Mesothelial cell of epicardium (in vitro differentiated cells): ENCODE measurements at places on chromosomes 6 and 20. TPM values are rescaled to one million over a fixed set of nuclear protein-coding genes. Genes with fewer than 3 reads are reported as not detected.

Gene CDH4
- total RNA-seq = 1.1 to 1.7 TPM (median 1.6 TPM) in 3 replicates

- H3K36me3 ChIP-seq = peaks cover 2% of the 10 kb centered on the region
- no peak overlapping the region for H3K4me3 ChIP-seq
- H3K27me3 ChIP-seq = no peaks in the 10 kb centered on the region
Observed at GRCh38 chr6:96582436-96582835, 19.5 kb downstream of the FHL5 start.

GRCh38 chr6:162173466-162173865, 554.1 kb downstream of the PRKN start:
- no peaks in the 10 kb centered on the region for H3K36me3 ChIP-seq
- no peaks in the 10 kb centered on the region for H3K4me1 ChIP-seq
- no peak for DNase-seq
- H3K27ac ChIP-seq = no peak overlapping the region

Gene PACSIN1
- 3.3 to 4.5 TPM (median 3.6 TPM) in 3 replicates for total RNA-seq

Gene CLDN20
- total RNA-seq = not detected in 3 replicates

DNA sequence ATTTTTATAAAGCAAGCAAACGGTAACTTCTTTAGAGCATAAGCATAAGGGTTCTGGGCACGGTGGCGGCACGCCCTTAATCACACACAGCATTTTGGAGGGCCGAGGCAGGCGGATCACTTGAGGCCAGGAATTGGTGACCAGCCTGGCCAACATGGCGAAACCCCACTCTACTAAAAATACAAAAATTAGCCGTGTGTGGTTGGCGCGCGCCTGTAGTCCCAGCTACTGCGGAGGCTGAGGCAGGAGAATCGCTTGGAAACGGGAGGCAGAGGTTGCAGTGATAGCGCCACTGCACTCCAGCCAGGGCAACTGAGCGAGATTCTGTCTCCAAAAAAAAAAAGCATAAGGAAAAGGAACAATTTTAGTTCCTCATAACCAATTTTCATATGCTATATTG, 2.6 kb downstream of the SENP6 start:
- H3K27me3 ChIP-seq = no peaks in the 10 kb centered on the region
- H3K4me1 ChIP-seq = peaks cover 52% of the 10 kb centered on the region
- peaks cover 12% of the 10 kb centered on the region for H3K36me3 ChIP-seq
- peak overlapping the region; percentile 100 for H3K27ac ChIP-seq
- no peak for DNase-seq
- H3K4me3 ChIP-seq = peak overlapping the region; percentile 97

DNA sequence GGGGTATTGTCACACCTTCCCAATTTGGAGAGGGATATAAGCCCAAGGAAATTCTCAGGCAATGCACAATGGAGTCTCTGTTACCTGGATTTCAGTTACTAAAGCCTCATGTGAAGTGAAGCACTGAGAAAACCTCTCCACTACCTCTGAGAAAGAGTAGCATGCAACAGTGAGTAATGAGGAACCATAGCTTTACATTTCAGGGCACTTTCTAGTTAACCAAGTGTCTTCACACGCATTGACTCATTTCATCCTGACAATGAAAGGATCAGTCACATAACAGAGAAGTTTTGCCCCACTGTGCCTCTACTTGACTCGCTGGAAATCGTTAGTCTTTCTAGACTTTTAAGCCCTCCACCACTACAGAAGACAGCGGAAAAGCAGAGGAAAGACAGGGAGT, 86.2 kb upstream of the ARID1B start:
- no peaks in the 10 kb centered on the region for H3K27me3 ChIP-seq
- no peaks in the 10 kb centered on the region for H3K36me3 ChIP-seq
- H3K4me3 ChIP-seq = no peak overlapping the region
- peaks cover 6% of the 10 kb centered on the region for H3K4me1 ChIP-seq
- DNase-seq = no peak
- no peak overlapping the region for H3K27ac ChIP-seq

GRCh38 chr6:130118236-130118635, 99.9 kb downstream of the L3MBTL3 start:
- peaks cover 8% of the 10 kb centered on the region for H3K36me3 ChIP-seq
- no peak for DNase-seq
- H3K4me3 ChIP-seq = no peak overlapping the region
- H3K27ac ChIP-seq = no peak overlapping the region
- no peaks in the 10 kb centered on the region for H3K4me1 ChIP-seq
- no peaks in the 10 kb centered on the region for H3K27me3 ChIP-seq

Gene FILIP1
- total RNA-seq = 9.7 to 11.3 TPM (median 10.4 TPM) in 3 replicates

DNA sequence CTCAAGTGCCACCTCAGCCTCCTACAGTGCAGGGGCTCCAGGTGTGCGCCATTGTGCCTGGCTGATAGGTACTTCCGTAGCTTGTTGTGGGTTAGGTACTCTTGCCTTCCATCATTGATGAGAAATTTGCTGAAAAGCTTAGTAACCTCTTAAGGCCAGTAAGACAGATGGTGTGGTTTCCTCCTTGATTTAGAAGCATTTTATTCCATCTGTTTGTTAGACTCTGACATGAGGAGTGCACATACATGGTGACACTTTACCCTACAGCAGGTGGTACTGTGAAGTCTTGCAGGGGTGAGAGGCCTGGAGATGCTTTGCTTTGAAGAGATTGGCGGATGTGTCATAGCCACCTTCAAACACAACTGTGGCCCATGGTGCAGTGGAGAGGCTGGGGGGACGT, 14.8 kb upstream of the MTG2 start:
- H3K27me3 ChIP-seq = no peaks in the 10 kb centered on the region
- no peak for DNase-seq
- no peaks in the 10 kb centered on the region for H3K4me1 ChIP-seq
- H3K4me3 ChIP-seq = no peak overlapping the region

Gene HIVEP1
- 63.4 to 69.4 TPM (median 64.0 TPM) in 3 replicates for total RNA-seq

DNA sequence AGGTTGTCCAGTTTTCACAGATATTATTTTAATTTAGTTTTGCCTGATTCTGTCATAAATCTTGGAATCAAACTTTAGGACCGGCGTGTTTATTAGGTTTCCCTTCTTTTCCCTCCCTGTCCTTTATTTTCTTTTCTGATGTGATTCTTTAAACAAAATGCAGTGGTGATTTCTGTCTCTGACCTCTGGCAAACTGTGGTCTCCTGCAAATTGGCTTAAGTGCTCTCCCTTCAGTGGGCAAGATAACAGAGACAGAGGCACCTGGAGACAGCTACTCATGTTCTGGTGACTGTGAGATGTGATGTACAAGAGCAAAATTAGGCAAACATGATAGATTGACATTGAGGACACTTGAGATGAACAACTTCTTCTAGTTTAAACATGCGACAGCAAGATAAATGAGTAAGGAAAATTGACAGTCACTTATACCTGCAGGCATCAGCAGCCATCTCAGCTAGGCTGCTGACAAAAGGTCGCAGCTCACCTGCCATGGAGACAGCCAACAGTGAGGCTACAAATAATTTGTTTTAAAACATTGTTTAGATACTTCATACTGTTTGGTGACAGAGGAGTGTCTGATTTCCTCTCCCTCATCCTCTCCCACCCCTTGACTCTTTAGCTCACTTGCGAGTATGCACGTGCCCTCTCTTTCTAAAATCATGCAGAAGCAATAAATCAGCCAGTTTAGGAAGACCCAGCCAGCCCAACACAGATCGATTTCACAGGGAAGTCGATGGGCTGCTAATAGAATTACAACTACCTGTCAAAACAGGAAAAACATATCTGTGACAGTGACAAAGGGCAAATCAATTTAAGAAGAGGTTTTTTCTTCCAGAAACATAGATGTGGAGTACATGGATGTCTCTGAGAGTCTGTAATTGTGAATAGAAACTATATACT, 63.4 kb upstream of the MAP3K7 start:
- no peak for DNase-seq
- H3K4me3 ChIP-seq = no peak overlapping the region
- H3K27ac ChIP-seq = no peak overlapping the region
- H3K27me3 ChIP-seq = peaks cover 41% of the 10 kb centered on the region

Gene OR12D3
- total RNA-seq = not detected in 3 replicates

Gene CCDC28A
- total RNA-seq = 12.7 to 15.0 TPM (median 13.3 TPM) in 3 replicates

DNA sequence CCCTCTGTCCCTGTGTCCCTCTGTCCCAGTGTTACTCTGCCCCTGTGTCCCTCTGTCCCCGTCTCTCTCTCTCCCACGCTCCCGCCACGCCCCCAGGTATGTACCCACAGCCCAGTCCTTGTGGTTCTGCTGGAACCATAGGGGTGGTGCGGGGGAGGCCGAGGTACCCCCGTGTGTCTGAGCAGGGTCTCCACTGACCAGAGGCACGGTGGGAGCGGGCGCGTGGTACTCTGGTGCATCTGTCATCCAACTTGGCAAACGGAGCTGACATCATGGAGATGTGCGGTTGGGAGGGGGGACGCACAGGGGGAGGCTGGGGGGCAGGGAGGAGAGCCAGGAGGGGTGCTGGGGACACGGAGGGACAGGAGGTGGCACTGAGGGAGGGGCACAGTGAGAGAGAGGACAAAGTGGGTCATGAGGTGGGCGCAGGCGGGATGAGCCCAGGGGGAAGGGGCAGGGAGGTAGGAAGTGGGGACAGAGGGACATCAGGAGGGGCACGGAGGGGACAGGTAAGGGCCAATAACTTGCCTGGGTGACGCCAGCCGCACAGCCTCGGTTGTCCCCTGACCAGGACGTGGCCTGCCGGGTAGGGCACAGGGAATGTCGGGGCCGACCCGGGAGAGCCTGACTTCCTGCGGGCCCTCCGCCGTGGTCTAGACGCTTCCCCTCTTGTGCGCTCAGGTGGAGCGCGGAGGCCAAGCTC, 163.6 kb upstream of the PDE10A start:
- H3K4me1 ChIP-seq = no peaks in the 10 kb centered on the region
- no peak overlapping the region for H3K4me3 ChIP-seq
- no peak overlapping the region for H3K27ac ChIP-seq
- H3K36me3 ChIP-seq = no peaks in the 10 kb centered on the region
- H3K27me3 ChIP-seq = peaks cover 38% of the 10 kb centered on the region
- no peak for DNase-seq

- no peaks in the 10 kb centered on the region for H3K4me1 ChIP-seq
- H3K4me3 ChIP-seq = no peak overlapping the region
- H3K36me3 ChIP-seq = peaks cover 14% of the 10 kb centered on the region
- no peaks in the 10 kb centered on the region for H3K27me3 ChIP-seq
- no peak for DNase-seq
- H3K27ac ChIP-seq = no peak overlapping the region
Observed at GRCh38 chr6:72984981-72985665, 240.2 kb downstream of the KHDC1L start.

DNA sequence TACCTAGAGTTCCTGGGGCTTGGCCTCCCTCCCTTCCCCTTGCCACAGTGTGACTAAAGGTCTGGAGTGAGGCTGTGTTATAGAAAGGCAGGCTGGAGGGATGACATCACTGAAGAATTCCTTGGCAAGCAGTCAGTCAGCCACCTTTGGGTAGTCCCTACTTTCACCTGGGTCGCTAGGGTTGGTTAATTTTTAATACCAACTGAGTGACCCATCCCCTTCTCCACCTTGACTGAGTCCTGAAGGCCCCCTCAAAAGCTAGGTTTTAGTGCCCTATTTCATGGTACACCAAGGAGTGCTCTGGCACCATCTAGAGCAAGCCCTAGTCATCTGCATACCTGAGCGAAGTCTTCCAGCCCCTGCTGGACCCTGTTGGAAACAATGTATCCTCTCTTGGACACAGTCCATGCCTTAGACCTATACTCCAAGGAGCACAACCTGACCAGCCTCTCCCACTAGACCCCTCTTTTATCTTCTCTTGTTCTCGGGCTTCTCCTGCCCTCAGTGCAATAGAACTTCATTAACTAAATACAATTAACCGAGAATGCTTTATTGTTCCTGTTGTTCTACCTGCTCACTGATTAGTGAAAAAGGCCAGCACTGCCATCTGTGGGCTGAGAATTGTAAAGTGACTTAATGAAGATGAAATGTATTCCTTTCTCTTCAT, 44.6 kb downstream of the RIN2 start:
- no peak for DNase-seq
- no peaks in the 10 kb centered on the region for H3K27me3 ChIP-seq
- peaks cover 61% of the 10 kb centered on the region for H3K36me3 ChIP-seq
- H3K4me1 ChIP-seq = peaks cover 7% of the 10 kb centered on the region
- H3K27ac ChIP-seq = no peak overlapping the region

Gene CCN2
- total RNA-seq = 683 to 766 TPM (median 697 TPM) in 3 replicates

GRCh38 chr6:7145885-7146828, 38.4 kb downstream of the RREB1 start:
- H3K4me1 ChIP-seq = peaks cover 74% of the 10 kb centered on the region
- no peak for DNase-seq
- peak overlapping the region; percentile 98 for H3K27ac ChIP-seq

Gene FLRT3
- total RNA-seq = 98.6 to 101 TPM (median 98.6 TPM) in 3 replicates

GRCh38 chr20:32977281-32978008, 26.8 kb downstream of the SUN5 start:
- DNase-seq = no peak
- H3K4me1 ChIP-seq = peaks cover 8% of the 10 kb centered on the region
- H3K27ac ChIP-seq = no peak overlapping the region
- no peak overlapping the region for H3K4me3 ChIP-seq
- no peaks in the 10 kb centered on the region for H3K27me3 ChIP-seq

DNA sequence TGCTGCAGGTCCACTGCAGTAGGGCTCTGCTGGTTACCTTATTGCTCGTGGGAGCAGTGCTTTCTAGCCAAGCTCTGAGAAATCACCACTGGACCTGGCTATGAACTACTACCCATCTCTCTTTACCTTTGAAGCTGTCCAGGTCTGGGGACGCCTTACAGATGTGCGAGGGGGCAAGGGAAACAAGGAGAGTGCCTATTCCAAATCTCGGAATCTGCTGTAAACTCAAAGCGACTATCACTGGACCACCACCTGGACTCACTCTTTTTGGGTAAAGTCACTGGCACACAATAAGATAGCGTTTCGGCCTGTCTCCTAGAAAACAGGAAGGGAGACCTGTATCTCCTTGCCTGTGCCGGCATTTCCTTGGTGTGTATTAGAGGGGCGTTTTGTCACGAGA, 5.3 kb downstream of the NRN1 start:
- H3K27ac ChIP-seq = no peak overlapping the region
- peaks cover 4% of the 10 kb centered on the region for H3K36me3 ChIP-seq
- no peak for DNase-seq
- peaks cover 100% of the 10 kb centered on the region for H3K27me3 ChIP-seq
- H3K4me3 ChIP-seq = no peak overlapping the region
- H3K4me1 ChIP-seq = peaks cover 30% of the 10 kb centered on the region
